Pulmonary artery endothelial cell (primary cell): ENCODE measurements at places on chromosomes 6 and 20. TPM values are rescaled to one million over a fixed set of nuclear protein-coding genes. Genes with fewer than 3 reads are reported as not detected.

Gene GABRR1
- total RNA-seq: not detected in 2 replicates

Gene DDR1
- total RNA-seq: 5.9 and 7.4 TPM in 2 replicates

DNA sequence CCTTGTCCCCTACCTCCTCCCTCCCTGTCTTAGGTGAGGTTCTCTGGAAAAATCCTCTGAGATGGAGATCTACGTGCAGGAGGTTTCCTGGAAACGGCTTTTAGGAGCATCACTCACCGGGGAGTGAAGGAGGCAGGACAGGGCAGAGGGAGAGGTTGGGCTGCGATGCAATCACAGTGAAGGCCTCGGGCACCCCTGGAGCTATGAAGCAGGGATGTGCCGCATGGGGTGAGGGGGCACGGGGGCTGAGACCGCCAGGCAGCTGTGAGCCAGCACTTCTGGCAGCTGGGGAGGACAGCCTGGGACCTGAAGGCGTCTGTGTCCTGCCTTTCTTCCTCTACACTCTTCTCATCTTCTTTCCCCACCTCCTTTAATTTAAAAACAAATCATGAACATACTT is 12.9 kb upstream of the GLP1R start:
- DNase-seq: no peak

GRCh38 chr6:34974249-34974642 is 85.2 kb downstream of the ANKS1A start:
- no peak for DNase-seq

GRCh38 chr20:2695206-2695983 is 2.8 kb downstream of the EBF4 start:
- no peak for DNase-seq

- DNase-seq: no peak
These were observed 271.3 kb upstream of the SPTLC3 start for GRCh38 chr20:12737497-12737896.

Gene SAMD3
- total RNA-seq: not detected in 2 replicates

DNA sequence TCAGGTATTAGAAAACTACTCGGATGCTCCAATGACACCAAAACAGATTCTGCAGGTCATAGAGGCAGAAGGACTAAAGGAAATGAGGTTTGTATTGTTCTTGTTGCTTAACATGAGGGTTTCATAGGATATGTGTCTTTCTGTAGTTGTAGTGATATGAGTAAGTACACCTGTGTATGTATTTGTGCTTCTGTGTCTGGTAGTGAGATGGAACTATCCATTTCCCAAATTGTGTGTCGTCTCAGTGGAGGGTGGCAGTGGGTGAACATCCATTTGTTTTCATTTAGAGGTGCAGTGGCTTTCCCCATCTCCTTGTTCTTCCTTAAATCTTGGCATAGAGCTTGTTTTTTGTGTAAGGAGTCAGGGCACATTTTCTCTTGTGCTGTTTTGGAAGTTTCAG is 8.2 kb downstream of the ASXL1 start:
- no peak for DNase-seq

Gene TOX2
- total RNA-seq: 1.2 and 2.4 TPM in 2 replicates

DNA sequence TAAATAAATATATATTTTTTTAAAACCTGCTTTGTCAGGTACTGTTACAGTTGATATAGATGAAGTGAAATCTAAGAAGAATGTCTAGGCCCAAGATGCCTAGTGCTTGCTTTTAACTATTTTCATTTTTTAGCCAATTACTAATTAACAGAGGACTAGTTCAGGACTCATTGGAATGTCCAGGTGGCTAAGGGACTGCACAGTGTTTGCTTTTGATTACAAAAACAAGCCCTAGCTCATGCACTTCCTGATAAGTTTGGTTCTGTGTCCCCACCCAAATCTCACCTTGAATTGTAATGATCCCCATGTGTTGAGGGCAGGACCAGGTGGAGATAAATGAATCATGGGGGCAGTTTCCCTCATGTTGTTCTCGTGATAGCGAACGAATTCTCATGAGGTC is 417.1 kb downstream of the PLCB1 start:
- no peak for DNase-seq

GRCh38 chr6:158819977-158820622 is 932 bp upstream of the EZR start:
- DNase-seq: no peak

DNA sequence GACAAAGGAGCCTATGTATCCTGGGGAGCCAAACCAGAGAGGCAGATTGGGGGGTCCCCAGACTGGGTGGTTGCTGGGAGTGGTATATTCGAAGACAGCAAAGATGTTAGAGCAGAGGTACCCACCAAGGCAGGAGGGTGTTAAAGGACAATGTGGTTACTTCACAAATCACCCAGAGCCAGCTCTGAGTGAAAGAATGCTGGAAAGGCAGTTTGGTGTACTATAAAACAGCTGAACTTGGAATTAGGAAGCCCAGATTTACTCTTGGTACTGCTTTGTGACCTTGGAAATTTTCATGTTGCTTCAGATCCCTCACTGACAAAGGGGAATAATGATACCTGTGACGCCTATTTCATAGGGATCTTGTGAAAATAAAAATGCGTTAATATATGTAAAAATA is 121.6 kb downstream of the CD164 start:
- no peak for DNase-seq

Gene PTGIS
- 1.8 and 8.1 TPM in 2 replicates for total RNA-seq

- no peak for DNase-seq
These were observed 947.7 kb upstream of the ADGRB3 start for GRCh38 chr6:67687396-67687795.

Gene PLEKHG1
- 38.9 and 50.0 TPM in 2 replicates for total RNA-seq

DNA sequence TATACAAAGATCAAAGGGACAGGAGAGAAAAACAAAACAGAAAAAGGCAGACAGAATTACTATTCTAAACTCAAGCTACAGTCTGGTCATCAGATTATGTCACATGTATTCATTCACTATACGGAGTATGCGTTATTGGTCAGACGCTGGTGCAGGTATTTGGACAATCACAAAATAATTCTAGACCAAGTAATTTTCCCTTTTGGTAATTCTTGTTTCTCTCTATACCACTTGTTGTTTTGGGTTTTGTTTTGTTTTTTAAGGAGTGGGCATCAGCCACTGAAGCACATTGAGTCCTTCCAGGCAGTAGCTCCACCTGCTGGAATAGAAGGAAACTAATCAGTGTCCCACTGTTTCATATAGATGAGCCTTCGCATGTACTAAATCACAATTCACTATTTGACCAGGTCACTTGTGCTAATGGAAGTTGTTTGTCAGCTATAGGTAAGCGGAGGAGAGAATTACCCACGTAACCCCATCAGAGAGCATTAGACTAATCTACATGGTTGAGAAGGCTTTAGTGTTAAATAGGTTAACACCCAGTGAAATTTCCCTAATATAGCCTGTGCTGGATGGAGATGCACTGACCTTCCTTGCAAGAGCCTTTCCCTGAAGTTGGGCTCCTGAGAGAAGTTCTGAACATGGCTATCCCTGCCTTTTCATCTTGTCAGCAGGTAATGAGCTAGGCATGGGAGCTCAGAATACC is 77.9 kb downstream of the TNFAIP3 start:
- no peak for DNase-seq

DNA sequence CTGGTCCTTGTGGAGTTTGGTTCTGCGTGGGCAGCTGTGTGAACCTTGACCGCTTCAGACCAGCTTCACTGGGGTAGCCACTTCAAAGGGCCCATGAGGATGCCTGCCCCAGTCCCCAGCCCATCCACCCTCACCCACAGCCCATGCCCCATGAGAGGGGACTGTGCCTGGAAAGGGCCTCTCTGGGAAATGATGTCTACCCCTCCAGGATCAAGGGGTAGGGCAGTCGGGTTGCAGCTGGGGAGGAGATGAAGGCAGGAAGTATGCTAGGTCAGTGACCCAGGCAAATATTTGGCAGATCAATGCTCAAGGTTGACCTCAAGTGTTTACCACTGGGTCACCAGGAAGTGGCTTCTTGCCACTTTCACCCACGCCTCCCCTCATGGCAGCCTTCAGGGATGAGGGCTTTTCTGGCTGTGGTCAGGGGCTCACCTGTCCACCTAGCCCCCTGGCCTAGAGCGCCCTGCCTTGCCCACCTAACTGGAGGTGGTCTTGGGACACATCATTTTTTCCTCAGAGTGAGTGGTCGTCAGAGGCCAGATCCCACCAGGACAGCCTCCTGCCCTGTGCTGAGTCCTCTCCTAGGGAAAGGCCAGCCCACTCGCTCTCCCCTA is 109.5 kb downstream of the SNX5 start:
- no peak for DNase-seq

Gene PTCRA
- total RNA-seq: not detected in 2 replicates

- DNase-seq: no peak
These were observed 16.1 kb upstream of the RBM38 start for GRCh38 chr20:57374931-57375651.

Gene ARMC12
- 0.11 and 0.40 TPM in 2 replicates for total RNA-seq

Gene HLA-DOA
- not detected in 2 replicates for total RNA-seq

- no peak for DNase-seq
These were observed 824 bp downstream of the MPC1 start for GRCh38 chr6:166381733-166382499.

DNA sequence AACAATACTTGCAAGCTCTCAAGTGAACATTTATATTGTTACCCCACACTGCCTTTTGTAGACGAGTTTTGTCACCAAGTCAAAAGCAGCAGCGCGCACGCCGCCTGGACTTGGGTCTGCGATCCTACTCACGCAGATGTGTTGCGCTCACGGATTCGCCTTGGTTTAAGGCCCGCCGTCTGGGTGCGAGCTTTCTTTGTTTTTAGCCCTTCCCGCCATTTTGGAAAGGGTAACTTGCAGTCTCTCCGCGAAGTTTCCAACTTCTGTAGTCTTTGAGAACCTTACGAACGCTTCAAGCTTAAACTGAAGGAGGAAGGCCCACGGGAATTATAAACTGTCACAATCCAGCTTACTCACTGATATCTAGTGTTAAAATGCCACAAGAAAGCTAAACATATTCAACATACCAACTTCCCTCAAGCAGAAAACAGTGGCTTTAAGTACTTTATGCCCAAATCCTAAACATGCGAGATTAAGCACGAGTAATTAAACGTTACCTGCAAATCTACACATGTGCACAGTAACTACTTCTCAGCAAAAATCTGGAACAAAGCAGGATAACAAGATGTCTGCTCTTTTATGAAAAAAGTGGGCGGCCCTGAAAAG is 80.4 kb upstream of the BTN3A2 start:
- DNase-seq: no peak

- DNase-seq: no peak
These were observed 292.1 kb downstream of the CDC5L start for GRCh38 chr6:44679438-44680201.

Gene SOBP
- 2.6 and 2.8 TPM in 2 replicates for total RNA-seq
